ENCODE measurements at places on chromosomes 7 and 10. TPM values are rescaled to one million over a fixed set of nuclear protein-coding genes. Genes with fewer than 3 reads are reported as not detected.

Gene CALCR
- 0.48 TPM for total RNA-seq

DNA sequence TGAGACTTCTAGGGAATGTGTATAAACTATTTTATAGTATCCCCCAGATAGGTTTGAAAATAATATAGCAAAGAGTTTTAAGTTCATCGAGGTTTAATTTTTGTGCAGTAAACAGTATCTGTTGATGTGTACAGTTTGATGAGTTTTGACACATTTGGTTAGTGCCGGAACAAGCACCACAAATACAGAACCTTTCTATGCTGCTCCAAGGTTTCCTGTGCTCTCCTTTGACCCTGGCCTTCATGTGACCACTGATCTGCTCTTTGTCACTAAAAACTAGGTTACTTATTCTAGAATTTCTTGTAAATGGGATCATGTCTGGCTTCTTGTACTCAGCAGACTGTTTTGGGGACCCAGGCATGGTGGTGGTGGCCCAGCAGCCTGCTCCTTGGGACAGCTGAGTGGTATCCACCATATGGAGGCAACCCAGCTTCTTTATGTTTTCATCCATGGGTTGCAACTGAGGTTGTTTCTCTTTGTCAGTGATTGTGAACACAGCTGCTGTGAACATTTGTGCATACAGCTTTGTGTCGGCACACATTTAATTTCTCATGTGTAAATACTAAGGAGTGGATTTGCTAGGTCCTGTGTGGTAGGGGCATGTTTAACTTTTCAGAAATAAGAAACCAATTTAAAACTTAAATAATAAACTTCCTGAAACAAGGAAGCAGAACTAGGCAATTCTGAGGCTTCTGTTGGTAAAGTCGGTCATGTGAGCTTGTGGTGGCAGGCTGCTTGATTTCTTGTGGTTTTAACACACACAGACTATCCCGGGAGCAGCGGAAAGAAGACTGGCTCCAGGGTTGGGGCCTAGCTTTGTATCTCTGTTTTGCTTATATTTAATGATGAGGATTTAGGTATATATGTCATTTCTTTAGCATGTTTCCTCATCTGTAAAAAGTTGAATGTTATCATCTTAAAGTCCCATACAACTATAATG is 219.4 kb downstream of the ABCA13 start:
- DNase-seq, result no peak

DNA sequence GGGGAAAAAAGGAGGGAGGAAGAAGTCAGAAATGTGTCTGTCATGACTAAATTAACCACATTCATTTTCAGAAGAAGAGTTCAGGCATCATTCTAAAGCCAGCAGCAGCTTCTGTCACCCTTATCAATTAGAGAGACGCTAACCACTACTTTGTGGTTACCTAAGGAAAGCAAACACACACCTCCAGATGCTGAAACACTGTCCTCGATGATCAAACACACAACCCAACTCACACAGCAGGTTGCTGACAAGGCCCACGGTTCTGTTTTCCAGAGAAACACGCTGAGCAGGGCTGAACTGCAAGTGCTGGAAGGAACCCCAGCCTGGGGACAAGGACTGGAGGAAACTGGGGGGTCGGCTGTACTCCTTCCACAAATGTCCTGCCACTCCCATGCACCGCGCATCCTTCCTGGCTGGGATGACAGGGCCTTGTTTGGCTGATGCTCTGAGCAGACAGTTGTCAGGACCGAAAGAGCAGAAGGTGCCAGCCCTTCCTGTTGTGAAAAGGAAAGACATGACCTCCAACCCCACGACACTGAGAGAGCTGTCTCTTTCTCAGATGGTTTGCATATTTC is 36.6 kb downstream of the PRKCQ start:
- no peak for DNase-seq

Gene PAX2
- total RNA-seq, result 3.1 TPM

- no peak for DNase-seq
These were observed 7.3 kb downstream of the SLC25A13 start for GRCh38 chr7:96314402-96315124.
